CD4-positive, alpha-beta T cell treated with Interleukin-15 for 1 hour (primary cell): ENCODE measurements at places on chromosomes 5 and 9.

- peak; percentile 73 for DNase-seq
These were observed 1.3 kb downstream of the HMGXB3 start for GRCh38 chr5:150001660-150002486.

GRCh38 chr5:137037848-137038247, 461.3 kb downstream of the SPOCK1 start:
- no peak for DNase-seq

GRCh38 chr9:121474231-121474947, 25.3 kb downstream of the GGTA1 start:
- no peak for DNase-seq

DNA sequence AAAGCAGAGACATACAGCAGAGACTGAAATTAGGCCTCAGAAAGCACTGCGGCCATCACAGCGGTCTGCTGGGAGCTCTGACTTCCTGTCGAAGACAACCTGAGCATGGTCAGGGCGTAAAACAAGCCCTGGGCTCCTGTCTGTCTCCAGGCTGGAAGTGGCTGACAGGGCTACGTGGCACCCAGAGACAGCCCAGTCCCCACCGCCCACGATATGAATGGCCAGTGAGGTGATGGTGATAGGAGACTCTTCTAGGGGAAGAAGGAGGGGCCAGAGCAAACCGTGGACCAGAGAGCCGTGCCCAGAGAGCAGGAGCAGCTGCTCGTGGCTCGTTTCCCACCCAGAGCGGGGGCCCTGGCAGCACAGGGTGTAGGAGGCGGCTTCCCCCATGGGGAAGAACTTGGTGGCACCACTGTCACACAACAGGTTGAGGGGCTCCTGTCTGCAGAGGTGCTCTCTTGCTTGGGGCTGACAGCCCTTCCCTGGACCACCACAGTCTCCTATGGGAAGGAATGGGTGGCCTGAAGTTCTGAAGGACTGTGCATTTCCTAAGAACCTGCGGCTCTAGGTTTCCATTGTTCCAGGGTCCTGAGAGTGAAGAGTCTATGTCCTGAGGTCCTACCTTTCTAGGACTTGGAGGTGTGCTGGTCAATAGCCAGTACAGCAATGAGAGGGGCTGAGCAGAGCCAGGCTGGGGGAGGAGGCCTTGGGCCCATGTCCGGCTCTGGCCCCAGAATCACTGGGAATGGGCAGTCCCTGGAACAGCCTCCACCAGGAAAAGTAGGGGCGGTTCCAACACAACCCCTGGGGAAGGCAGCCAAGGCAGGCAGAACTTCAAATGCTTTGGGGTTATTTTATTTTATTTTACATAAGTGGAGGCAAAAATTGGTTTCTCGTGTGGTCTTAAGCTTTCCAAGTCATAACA, 56.4 kb downstream of the BARX1 start:
- no peak for DNase-seq

DNA sequence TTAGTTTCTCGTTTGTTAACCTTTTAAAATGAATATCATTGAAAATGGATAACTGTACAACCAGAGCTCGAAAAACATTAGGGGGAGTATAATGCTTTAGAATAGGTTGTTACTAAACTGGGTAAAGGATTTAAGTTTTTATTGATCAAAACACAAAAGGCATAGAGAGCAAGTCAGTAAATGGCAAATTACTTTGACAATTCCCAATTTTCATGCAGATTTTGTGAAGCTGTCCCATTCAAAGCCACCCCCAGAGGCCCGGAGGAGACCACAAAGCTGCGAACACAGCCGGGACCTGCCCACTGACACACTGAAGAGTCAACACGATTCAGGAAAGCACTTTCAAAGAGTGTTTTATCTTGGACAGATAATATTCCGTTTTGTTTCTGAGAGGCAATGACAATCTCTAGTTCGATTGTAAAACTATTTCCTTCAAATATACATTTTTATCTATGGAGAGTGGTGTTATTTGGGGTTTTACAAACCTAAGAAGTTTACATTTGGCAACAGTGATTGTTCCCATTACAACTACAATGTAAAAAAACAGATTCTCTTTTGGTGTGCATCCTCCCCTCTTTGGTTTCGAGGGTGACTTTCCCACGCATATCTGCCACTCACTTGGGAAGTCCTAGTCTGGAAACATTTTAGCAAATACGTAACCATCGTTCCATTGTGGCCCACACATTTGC, 182.6 kb upstream of the TBCA start:
- DNase-seq, result no peak

DNA sequence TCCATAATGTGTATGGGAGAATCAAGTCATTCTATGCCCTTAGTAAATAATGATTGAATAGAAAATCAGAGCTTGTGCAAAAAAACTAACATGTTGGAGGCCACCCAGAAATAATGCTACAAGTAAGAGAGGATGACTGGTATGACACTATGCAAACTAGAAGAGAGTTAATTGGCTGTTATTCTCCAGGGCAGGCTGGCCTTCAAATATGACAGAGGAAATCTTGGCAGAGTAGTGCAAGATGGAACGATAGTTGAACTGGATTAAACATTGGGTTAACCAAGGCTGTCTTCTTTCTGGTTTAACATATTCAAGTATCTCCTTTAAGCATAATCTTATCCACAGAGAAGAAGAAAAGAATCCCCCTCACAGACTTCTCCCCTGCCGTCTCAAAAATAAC, 196.1 kb downstream of the MPDZ start:
- DNase-seq, result no peak

DNA sequence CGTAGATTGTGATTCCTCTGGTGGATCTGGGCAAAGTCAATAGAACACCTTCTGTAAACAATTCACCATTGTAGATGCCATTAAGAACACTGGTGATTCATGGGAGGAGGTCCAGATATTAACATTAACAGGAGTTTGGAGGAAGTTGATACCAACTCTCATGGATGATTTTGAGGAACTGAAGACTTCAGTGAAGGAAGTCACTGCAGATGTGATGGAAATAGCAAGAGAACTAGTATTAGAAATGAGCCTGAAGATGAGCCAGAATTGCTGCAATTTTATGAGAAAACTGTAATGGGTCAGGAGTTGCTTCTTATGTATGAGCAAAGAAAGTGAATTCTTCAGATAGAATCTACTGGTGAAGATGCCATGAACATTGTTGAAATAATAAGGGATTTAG, 26.9 kb downstream of the TCERG1 start:
- DNase-seq, result no peak

DNA sequence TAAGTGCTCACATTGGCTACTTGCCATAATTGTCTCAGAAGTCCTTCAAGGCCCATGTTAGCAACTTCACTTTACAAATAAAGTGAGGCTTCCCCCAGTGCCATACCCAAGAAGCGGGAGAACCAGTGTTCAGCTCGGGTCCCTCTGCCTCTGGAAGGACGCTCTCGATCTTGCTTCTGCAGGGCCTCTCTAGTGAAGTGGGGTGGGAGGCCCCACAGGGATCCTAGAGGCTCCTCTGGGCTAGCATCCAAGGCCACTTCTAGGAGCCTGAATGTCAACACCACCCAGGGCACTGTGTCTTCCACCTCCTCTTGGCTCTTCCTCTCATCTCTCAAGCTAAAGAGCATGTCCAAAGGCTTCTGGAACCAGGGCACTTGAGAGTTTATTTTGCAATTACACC, 282.5 kb downstream of the GADD45G start:
- DNase-seq, result no peak

GRCh38 chr9:129558063-129558550, 62.8 kb downstream of the C9orf50 start:
- DNase-seq, result no peak

DNA sequence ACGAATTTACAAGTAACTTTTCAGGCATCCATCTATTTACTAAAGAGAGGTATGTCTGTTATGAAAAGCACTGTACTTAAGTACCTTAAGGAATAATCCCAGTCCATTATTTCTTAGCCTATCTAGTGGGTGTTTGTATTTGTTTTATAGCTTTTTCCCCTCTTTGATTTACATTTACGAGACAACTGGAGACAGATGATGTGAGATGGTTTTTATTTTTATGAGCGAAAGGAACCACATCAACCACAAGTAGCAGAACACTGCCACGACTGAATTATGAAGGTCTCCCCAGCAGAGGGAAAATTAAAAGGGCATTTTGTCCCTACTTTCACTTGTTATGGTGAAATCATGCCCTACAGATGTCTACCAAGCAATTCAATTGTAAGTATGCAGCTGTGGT, 357.8 kb downstream of the NFIB start:
- DNase-seq, result no peak

DNA sequence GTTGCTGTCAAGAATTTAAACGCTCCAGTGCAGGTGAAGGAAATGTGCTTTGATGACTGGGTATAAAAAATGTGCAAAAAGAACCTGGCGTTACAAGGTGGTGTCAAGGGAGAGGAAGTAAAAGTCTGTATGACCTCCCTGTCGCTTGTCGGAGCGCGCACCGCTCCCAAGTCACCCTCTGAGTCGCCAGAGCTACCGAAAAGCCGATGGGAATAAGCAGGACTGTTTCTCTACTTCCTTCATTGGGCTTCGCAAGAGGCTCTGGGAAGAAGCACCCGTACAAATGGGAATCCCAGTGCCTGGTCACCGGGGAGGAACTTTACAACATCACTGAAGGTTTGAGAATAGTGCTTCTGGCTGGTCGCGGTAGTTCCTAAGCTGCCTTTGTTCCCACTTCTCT, 1.3 kb upstream of the DMRT2 start:
- no peak for DNase-seq

DNA sequence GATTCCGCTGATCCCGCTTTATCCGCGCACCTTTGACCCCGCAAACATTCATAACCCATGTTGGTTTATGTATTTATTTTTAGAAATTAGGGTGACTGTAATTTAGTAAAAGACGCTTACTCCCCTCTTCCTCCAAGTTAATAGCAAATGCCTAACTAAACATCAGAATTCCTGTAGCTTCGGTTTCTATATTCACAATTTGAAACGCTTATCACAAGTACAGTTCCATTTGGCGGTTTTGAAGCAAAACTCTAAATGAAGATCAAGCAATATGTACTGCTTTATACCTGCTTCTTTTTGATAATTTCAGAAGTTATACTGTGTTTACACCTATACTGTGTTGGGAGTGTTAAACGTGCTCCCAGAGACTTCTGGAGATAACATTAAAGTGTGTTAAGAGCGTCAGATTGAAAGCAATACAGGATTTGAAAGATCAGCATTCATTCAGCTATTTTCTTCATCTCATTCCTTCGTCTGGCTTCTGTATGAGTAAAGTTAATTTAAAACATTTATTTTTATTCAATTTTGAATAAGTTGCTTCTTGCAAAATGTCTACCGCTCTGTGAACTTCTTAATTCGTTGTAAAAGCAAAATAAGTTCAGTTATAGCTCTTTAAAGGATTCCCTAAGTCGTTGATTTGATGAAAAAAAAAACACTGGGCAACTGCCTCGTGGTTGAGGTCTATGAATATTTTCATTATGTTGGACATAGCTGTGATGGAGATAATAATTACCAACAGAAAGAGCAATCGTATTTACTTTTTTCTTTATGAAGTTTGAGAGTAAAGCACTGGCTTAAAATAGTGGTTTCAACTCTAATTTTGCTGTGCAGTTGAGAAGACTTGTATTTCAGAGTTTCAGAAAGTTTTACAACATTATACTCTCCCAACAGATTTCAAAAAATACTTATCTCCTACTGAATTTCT, 2.5 kb downstream of the PRDM6 start:
- DNase-seq, result no peak

DNA sequence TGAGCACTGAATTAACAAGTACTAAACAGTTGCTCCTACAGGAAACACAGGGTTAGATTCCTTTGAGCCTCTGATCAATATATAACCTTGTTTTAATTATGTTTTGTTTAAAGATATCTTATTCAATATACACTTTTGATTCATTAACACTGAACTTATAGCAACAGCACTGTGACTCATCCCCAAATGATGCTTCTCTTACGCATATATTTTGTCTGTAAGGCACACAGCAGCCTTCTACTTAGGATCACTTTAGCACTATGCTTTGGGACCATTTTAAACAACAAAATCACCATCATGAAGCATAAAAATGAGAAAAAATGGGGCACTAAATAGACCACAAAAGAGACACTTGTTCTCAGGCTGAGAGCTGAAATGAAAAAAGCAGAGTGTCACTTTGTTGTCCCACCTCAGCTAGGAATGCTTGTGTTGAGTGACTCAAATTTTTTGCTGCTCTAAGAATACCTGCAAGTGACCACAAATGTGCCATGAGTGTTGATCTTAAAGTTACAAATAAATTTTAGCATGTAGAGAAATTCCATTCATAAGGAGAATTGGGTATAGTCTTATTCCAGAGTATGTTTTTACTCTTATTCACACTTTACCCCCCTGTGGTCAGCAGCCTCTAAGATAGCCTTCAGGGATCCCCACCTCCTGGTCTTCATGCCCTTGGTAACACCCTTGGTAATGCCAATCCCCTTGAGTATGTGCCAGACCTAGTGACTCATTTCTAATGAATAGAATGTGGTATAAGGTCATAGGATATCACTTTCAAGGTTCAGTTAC, 252.7 kb upstream of the IL12B start:
- DNase-seq, result no peak

- DNase-seq, result no peak
These were observed 101.1 kb upstream of the ZNF618 start for GRCh38 chr9:113774963-113775362.

GRCh38 chr9:121172726-121173487, 28.8 kb downstream of the RAB14 start:
- no peak for DNase-seq

GRCh38 chr9:108443741-108444140, 412.0 kb downstream of the ACTL7B start:
- no peak for DNase-seq

DNA sequence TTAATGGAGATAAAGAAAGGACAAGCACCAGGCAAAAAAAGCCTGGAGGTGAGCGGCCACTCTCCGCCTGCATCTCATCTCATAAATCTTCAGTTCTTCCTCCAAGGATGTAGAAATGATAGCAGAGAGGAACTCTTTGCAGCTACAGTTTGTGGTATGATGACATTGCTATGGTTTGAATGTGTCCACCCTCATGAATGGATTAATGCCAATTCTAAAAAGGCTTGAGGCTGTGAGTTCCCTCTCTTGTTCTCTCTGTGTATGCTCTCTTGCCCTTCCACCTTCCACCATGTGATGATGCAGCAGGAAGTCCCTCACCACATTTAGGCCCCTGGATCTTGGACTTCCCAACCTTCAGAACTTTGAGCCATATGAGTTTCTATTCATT, 126.4 kb downstream of the SPOCK1 start:
- no peak for DNase-seq

GRCh38 chr5:159132429-159133040, 32.8 kb upstream of the EBF1 start:
- DNase-seq, result no peak

DNA sequence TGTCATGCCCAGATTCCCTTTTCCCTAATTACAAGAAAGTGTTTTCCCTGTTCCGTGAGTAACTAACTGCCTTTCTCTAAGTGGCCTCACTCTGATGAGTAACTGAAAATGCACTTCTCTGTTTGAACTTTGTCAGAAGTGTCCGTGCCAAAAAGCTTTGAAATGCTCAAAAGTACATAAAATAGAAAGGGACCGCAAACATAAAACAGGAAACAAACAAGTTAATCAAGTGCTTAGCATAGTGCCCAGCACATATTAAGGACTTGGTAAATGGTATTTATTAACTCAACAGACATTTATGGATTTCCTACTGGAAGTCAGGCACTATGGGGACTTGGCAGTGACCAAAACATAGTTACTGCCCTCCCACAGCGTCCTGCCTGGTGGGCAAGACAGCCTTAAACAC, 22.3 kb downstream of the AQP3 start:
- no peak for DNase-seq
